ENCODE measurements at places on chromosomes 16 and 17. TPM values are rescaled to one million over a fixed set of nuclear protein-coding genes. Genes with fewer than 3 reads are reported as not detected.

Gene SPN
- total RNA-seq = not detected

Gene MYH2
- not detected for total RNA-seq

Gene GPR179
- under 0.01 TPM for total RNA-seq

Gene ADORA2B
- total RNA-seq = 26.2 TPM

Gene CSH1
- total RNA-seq = not detected

Gene ASB16
- total RNA-seq = not detected

Gene GNAO1
- total RNA-seq = under 0.01 TPM

Gene PSME3
- 72.5 TPM for total RNA-seq

Gene SRR
- 10.5 TPM for total RNA-seq

Gene FGF11
- total RNA-seq = 12.4 TPM

Gene PRR11
- 1.3 TPM for total RNA-seq

Gene NPIPA2
- 0.53 TPM for total RNA-seq

Gene C16orf96
- total RNA-seq = not detected

Gene SLFN5
- 112 TPM for total RNA-seq

Gene C1QTNF8
- total RNA-seq = not detected

Gene FOXN1
- 0.38 TPM for total RNA-seq

Gene TMEM238L
- not detected for total RNA-seq

Gene PPP1R27
- total RNA-seq = not detected

Gene CES5A
- total RNA-seq = not detected

Gene PYY
- 0.79 TPM for total RNA-seq

Gene DHX8
- 32.9 TPM for total RNA-seq

Gene SYCE1L
- 0.38 TPM for total RNA-seq

Gene OR1F1
- total RNA-seq = not detected

Gene HBA1
- not detected for total RNA-seq

Gene ATAD5
- total RNA-seq = 0.38 TPM

Gene EIF1
- 191 TPM for total RNA-seq

Gene TBC1D3K
- not detected for total RNA-seq

Gene CD19
- not detected for total RNA-seq

Gene KCNG4
- total RNA-seq = not detected

Gene C16orf86
- total RNA-seq = 0.26 TPM

Gene ATP2C2
- total RNA-seq = 32.1 TPM

Gene PRM2
- total RNA-seq = not detected

Gene GRB7
- 9.0 TPM for total RNA-seq

Gene HOXB8
- total RNA-seq = not detected

Gene TPPP3
- not detected for total RNA-seq

Gene ANKS4B
- under 0.01 TPM for total RNA-seq

Gene CCL3
- total RNA-seq = not detected

Gene CCL2
- not detected for total RNA-seq

Gene SLC5A11
- not detected for total RNA-seq

Gene CIAPIN1
- 81.2 TPM for total RNA-seq

Gene ZP2
- total RNA-seq = not detected

Gene CLTC
- total RNA-seq = 251 TPM

Gene HOXB4
- total RNA-seq = not detected

Gene TP53TG3
- total RNA-seq = not detected

Gene BCL6B
- total RNA-seq = not detected

Gene TRAF7
- 47.4 TPM for total RNA-seq

Gene HOXB13
- not detected for total RNA-seq

Gene ERN2
- total RNA-seq = 0.26 TPM

Gene TBX4
- total RNA-seq = not detected

Gene ABCA9
- total RNA-seq = 0.13 TPM

Gene TP53TG3F
- total RNA-seq = not detected

Gene ESRP2
- total RNA-seq = 49.0 TPM

Gene PLEKHH3
- 26.9 TPM for total RNA-seq

Gene CWC25
- total RNA-seq = 14.3 TPM

Measured in bronchial epithelial cell (primary cell).